ENCODE measurements at places on chromosomes 2 and 18.

DNA sequence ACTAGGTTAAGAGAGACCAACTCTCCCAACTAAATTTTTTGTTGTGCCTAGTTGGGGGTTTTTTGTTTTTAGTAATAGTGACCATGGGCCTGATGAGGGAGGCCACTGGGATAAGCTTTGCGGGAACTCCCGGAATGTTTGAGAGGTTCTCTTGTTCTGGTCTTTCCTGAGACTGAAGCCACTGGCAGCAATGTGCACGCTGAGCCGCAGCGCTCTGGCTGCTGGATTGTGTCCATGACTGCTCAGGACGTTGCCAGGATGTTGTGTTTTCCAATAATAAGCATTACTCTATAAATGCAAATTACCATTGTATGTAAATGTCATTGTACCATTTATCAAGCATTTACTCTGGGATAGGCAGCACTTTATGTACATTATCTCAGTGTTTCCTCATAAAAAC lies 126.1 kb downstream of the GALNT1 start:
- DNase-seq: no peak

DNA sequence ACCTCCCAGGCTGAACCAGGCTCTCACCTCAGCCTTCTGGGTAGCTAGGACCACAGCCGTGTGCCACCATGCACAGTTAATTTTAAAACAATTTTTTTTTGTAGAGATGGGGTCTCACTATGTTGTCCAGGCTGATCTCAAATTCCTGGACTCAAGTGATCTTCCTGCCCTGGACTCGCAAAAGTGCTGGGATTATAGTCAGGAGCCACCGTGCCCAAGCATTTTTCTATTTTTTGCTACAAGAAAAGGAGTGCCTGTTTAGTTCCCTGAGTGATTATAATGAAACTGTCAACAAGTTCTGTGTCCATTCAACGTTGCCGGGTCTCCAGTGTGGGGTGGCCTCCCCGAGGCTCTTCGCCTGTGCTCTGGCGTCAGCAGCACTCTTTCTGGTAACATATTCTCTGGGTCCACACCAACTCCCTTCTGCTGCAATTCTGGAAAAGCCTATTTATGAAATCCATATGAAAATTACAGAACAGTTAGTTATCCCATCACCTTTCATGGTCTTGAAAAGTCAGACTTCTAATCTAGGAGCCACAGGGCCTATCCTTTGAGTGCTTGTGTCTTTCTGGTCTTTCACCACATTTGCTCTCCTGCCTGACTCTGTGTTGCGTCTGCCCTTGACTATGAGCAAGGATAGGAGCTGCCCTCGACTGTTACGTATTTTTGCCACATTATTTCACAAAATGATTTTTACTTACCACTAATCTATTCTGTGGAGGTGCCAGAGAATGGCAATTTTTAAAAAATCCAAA lies 172.7 kb downstream of the SOCS6 start:
- no peak for DNase-seq

- peak; percentile 8 for DNase-seq
These were observed 40.4 kb upstream of the MTIF2 start for GRCh38 chr2:55309446-55309845.

DNA sequence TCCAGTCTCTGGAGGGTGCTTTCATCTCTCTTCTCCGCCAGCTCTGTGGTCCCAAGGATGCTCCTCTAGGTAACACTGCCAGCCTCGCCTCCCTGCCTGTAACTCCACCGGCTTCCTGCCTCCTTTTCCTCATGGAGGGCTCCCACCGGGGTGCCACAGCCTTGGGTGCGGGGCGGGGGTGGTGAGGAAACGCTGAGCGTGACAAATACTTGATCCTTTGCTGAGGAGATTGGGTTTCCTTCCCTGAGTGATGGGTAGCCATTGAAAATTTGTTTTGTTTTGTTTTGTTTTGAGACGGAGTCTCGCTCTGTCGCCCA lies 25.1 kb downstream of the TIMM21 start:
- DNase-seq: no peak

DNA sequence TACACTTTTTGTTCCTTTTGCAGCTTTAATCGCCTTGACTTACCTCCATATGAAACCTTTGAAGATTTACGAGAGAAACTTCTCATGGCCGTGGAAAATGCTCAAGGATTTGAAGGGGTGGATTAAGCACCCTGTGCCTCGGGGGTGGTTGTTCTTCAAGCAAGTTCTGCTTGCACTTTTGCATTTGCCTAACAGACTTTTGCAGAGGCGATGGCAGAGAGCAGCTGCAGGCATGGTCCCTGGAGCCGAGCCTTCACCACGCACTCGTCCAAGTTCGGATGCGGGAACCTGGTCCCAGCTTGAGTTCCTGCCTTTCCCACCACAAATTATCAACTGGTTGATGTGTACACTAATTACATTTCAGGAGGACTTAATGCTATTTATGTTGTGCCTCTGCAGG lies 232.7 kb downstream of the ALPK2 start:
- DNase-seq: no peak

- DNase-seq: no peak
These were observed 159.5 kb upstream of the ZNF516 start for GRCh38 chr18:76654577-76654976.

GRCh38 chr2:187718092-187718491 lies 163.9 kb upstream of the TFPI start:
- peak; percentile 47 for DNase-seq

GRCh38 chr2:50781646-50782045 lies 250.3 kb downstream of the NRXN1 start:
- no peak for DNase-seq

DNA sequence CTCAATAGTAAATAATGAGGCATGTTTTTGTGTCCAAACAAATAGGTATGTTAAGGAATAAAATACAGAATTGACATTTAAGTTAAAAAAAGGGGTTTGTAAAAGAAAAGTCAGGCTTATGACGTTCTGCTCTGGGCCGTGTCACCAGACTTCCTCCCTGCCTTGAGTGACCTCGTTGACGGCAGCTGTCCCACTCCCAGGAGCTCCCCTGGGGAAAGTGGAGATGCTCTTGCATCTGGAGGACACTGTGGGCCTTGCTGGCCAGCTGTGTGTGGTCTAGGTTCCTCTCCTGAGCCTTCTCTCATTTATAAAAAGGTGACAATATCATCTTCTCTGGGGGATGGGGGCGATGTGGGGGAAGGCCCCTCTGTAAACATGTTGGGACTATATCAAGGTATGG lies 196.2 kb downstream of the CLIP4 start:
- DNase-seq: no peak

- DNase-seq: no peak
These were observed 52.3 kb downstream of the DIS3L2 start for GRCh38 chr2:232013701-232014353.

DNA sequence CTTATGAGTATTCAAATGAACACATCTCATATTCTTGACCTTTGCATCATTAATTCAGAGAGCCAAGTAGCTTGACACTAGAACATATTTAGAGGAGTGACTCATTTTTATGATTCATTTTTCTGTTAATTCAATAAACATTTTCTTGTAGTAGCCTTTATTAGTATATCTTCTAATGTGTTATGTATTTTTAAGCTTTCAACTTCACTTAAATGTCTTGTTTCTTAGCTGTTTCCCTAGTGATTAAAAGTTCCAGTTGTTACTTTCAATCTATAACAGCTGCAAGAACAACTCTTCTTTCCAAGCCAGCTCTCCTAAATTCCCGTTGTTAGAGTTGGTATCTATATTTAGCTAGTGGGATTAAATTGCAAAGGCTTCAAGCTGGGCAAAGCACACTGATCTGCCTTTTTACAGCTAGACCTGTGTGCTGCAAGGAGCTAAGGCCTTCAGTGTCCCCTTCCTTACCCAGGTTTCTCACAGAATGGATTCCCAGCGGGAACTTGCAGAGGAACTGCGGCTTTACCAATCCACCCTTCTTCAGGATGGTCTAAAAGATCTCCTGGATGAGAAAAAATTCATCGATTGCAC lies at the start of gene KLHL41:
TSS of gene KLHL41 (plus strand) at position 405 of the 588 bp plus-strand sequence. CDS start at position 482, 77 bp downstream.
- peak; percentile 2 for DNase-seq

- DNase-seq: no peak
These were observed 59.1 kb upstream of the PGAP1 start for GRCh38 chr2:196985511-196986183.

GRCh38 chr18:36389811-36390581 lies 92.5 kb downstream of the FHOD3 start:
- DNase-seq: no peak

- peak; percentile 34 for DNase-seq
These were observed 2.4 kb upstream of the CETN1 start for GRCh38 chr18:577643-578375.

GRCh38 chr2:226184940-226185615 lies 614.5 kb downstream of the IRS1 start:
- no peak for DNase-seq

GRCh38 chr2:150469706-150470274 lies 17.7 kb downstream of the RND3 start:
- DNase-seq: no peak

DNA sequence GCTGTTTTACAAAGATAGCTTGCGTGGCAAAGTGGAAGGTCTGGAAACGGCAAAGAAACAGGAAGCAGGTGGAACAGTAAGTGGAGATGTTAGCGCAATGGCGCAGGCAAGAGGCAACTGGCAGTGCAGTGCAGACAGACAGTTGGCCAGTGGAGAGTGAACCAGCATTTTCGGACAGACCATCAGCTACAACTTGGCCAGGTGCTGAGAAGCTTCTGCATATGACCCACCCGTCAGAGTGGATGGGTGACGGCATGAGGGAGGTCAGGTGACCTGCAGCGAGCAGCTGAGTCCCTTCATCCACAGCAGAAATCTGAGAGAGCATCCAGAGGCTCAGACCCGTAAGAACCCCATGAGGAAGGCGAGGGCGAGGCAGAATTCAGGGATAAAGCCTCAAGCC lies 33.8 kb downstream of the NPC1 start:
- DNase-seq: no peak

DNA sequence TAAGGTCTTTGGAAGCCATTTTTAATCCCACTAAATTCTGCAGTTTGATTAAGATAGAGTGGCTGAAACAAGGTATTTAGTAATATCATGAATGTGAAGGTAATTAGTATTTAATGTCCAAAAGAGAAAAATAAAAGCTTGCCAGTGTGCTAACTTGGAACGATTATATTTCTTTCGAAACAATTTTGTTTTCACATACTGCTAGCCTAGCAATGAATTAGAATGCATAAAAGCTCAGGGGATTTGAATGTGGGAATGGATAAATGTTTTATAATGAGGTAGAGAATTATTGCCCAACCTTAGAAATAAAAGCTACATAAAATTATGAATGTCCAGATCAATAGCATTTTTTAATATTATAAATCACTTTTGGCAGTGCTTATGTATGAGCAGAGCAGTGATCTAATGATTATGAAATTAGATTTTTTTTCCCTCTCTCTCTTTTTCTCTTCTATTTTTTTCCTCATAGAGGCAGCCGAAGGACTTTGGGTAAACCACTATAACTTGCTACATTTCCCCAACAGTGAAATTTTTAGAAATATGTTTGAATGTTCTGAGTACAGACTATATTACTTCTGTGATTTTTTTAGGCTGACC lies 75.5 kb downstream of the PLCL1 start:
- DNase-seq: no peak

- DNase-seq: no peak
These were observed 140.5 kb downstream of the ASB1 start for GRCh38 chr2:238567067-238567855.

DNA sequence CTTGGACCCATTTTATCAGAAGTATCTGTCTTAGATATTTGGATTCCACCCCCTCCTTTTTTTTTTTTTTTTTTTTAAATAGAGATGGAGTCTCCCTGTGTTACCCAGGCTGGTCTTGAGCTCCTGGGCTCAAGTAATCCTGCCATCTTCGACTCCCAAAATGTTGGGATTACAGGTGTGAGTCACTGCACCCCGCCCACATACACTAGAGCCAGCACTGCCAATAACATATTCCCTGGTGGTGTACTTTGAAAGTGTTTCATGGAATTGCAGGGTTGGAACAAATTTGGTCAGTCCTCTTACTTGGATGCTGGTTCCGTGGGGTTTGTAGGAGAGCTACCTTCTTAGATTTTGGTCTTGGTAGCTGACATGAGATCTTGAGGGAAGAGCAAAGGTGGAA lies 15.0 kb downstream of the PDCL3 start:
- DNase-seq: no peak

- no peak for DNase-seq
These were observed 83.8 kb upstream of the CCDC150 start for GRCh38 chr2:196555726-196556125.

DNA sequence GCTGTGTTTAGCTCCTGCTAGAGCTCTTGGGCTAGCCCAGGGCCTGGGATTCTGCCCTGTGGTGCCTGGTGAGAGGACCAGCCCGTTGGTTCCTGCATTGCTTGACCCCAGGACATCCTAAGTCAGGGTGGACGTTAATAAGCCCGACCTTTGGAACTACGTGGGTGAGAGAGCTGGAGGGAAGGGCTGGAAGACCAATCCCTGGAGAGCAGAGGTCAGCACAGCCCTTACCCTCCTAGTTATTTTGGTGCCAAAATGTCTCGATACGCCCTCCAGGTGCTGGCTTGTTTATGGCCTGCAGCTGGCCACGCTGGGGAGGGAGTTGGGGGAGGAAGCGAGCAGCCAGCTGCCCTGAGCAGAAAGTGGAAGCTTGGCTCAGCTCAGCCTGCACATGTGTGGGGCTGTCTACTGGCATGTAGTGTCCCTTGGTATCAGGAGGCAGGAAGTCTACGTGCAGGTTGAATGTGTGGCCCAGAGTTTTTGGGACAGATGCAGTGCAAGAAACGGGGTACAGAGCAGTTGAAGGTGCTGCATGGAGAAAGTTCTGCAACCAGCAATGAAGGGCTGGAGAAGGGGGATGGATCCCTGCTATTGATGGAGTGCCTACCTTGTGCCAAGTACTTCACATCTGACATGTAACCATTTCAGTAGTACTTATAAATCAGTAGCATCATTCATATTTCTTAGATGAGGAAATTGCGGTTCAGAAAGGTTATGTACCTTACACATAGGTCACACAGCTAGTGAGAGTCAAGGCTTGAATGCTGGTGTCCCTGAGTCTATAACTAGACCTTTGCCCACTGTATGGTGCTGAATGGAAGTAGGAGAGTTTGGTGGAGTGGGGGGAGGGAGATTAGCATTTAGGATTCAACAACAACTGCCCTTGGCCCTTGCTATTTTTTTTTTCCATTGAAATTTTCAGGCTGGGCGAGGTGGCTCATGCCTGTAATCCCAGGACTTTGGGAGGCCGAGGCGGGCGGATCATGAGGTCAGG lies 5.0 kb upstream of the DGKD start:
- no peak for DNase-seq

DNA sequence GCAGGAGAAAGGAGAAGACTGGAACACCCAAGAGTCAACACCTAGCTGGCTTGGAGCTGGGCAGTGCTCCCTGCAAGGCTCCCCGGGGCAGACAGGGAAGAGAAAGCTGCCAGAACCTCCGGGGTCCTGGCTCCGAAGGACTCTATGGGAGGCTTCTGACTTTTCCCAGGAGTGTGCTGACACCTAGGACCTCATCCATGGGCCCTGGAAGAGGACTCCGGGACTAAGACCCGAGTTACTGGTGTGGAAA lies 37.8 kb upstream of the ATP6V1B1 start:
- no peak for DNase-seq

All from mesendoderm (in vitro differentiated cells).